Activated naive CD8-positive, alpha-beta T cell treated with anti-CD3 and anti-CD28 coated beads for 36 hours (primary cell): ENCODE measurements at places on chromosomes 1 and 21.

DNA sequence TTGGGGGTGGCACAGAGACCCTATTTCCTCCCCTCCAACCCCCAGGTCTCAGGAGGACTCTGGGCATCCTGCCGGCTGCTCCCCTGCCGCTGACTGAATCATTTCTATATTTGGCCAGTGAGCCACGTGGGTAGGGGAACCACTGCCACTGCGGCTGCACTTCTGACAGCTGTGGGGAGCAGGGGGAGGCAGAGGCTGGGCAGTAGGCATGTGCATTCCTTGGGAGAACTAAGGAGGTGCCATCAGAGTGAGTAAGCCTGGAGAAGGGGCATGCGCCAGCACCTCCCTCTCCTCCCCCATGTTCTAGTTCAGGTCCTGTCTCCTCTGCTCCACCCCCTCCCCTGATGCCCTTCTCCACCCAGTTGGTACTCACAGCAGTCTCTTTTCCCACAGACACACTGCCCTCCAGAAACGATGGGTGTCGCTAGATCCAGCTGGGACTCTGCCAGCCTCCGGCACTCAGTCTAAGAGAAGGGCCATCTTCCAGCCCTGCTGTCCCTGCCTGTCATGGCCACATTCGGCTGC is 12.0 kb downstream of the PPFIA4 start:
- no peak for DNase-seq

GRCh38 chr1:41560931-41561330 is 76.4 kb upstream of the EDN2 start:
- no peak for DNase-seq

- no peak for DNase-seq
Observed at GRCh38 chr1:222911866-222912265, 97.0 kb downstream of the DISP1 start.

GRCh38 chr1:118049981-118050380 is 120.4 kb downstream of the WDR3 start:
- DNase-seq = no peak

DNA sequence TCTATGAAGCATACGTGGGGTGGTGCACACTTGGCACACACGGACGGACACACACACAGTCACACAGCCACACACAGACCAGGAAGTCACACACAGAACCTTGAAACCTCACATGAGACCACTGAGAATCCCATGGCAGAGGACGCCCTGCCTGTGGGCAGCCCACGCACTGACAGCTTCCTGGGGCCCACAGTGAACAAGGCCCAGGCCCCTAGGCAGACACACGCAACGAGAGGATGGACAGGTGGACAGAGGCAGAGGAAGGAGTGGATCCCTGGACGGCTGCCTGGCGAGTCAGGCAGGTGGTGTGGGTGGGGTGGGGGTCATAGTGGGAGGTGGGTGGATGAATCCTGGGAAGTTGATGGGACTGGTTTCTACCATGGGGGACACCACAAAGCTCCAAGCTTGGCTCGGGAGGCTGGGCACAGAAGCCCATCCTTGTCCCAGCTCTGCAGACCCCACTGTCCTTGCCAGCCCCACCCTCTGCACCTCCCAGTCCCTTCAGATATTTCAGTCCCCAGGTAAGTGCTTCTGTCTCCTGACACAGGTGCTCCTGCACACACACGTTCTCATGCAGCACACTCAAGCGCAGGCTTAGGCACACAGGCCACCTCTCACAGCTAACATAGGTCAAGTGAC is 49.1 kb downstream of the WNT9A start:
- DNase-seq = peak; percentile 1

DNA sequence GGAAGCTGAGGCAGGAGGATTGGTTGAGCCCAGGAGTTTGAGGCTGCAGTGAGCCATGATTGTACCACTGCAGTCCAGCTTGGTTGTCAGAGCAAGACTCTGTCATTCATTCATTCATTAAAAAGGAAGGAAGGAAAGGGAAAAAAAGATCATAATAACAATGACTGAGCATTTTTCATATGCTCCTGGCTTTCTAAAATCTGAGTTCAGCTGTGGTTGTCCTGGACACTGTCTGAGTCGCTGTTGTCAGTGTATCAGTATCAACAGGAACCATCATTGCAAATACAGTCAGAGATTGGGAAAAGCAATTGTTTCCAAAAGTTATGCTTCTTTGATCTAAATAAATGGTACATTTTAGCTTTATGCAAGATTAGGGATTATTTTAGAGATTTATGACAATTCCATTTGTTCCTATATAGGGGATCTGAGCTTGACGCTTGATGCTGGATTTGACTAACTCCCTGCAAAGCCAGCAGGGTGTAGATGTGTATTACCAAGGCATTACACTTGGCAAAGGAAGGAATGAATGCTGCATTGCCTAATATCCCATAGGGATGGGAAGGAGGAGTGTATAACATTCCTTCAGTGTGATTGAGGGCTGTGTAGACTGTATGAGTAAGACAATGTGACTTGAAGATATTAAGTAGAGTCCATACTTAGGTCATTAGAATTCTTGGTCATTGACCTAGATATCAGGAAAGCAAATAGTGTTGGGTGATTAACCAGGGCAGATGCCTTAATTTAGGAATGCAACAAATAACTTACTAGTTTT is 100.2 kb downstream of the DISP1 start:
- no peak for DNase-seq

DNA sequence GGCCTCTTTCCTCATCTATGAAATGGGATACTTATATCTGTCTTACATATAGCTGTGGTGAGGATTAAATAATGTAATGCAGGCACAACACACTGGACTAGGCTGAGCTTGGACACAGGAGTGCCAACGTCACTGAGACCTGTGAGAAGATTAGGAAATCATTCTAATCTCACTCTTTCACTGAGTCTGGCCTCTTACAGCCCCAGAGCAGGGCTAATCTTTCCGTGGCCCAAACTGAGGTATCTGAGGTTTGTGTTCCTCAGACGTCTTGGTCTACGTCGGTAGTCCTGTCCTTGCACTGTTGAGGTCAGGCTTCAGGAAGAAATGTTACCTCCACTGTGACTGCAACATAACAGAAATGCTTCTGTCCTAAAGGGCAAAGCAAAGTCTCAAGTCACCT is 22.6 kb upstream of the A3GALT2 start:
- no peak for DNase-seq

DNA sequence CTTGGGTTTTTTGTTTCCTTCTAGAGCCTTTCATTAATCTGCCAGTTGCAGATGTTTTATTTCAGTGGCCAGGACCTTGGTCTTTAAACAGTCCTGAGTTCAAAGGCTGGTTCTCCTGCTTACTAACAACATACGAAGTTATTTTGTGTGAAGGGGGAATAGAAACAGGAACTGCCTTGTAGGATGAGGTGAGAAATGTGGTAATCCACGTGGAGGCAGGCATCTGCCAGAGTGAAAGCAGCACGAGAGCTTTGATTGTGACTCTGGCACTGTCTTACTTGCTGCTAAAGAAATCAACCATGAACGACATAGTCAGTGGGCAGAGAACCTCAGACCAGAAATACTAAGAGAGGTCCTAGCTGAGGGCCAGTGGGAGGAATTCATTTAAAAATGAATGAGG is 30.4 kb downstream of the TMEM63A start:
- DNase-seq = peak; percentile 30

- no peak for DNase-seq
Observed at GRCh38 chr1:17270891-17271765, 22.2 kb downstream of the PADI3 start.

DNA sequence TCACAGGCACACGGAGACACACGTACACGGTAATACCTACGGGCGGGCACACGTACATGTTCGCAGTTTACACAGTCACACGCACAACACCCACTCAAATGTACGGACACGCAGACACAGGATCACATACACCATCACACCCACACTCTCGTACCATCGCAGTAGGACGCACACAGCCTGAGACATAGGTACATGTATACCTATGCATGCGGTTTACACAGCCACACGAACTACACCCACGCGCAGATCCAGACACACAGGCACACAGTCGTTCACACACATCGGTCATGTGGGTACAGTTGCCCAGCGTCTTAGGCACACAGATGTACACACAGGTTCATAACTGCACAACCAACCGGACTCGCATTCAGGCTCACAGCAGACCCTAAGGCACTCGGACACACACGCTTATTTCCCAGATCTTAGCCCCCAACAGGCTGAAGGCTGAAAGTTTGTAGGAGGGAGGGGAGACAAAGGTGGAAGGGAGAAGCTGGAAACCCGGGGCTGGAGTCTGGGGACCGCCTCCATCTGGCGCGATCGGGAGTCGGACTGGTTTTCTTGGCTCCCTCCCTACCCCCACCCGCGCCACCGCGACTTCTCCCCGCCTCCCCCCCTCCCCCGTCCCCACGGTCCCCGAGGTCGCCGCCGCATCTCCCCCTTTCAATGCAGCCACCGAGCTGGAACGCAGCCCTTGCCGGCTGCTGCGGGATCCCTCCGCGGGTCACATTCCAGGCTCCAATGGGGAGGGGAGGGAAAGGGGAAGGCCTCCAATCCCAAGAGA is 51.9 kb upstream of the SYNC start:
- peak; percentile 51 for DNase-seq

DNA sequence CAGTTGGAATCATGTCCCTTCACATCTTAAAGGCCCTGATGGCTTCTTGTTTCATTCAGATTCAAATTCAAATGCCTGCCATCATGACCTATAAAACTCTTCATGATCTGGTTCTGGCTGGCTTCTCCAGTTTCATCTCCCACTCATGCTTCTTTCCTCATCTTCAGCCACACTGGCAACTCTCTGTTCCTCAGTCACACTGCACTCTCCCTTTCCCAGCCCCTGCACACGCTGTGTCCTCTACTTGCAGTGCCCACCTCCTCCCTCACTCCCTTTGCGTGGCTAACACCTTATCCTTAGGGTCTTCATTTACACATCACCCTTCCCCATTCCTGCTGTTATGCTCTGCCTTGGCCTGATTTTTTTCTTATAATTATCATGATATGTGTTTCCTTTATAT is 120.6 kb upstream of the LMO4 start:
- DNase-seq = no peak

DNA sequence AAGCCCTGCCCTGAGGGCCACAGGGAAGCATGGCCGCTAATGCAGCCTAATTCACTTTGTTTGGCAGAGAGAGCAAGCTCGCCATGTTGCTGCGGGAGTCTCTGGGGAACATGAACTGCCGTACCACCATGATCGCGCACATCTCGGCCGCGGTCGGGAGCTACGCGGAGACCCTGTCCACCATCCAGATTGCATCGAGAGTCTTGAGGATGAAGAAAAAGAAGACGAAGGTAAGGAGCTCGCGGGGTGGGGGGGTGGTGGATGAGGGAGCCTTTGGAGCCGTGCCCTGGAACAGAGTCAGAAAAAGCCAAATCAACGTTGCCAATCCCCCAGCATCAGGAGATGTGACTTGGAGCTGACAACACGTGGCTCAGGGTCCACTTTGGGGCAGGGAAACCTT is 529.4 kb downstream of the KIF26B start:
- DNase-seq = no peak

- DNase-seq = no peak
Observed at GRCh38 chr1:172627702-172628101, 31.2 kb upstream of the FASLG start.

DNA sequence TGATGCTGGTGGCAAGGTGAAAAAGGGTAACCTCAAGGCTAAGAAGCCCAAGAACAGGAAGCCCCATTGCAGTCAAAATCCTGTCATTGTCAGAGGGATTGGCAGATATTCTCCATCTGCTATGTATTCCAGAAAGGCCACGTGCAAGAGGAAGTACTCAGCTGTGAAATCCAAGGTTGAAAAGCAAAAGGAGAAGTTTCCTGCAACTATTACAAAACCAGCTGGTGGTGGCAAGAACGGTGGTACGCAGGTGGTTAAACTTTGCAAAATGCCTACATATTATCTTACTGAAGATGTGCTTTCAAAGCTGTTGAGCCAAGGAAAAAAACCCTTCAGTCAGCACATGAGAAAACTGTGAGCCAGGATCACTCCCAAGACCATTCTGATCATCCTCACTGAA is 13.7 kb upstream of the VPS45 start:
- no peak for DNase-seq

DNA sequence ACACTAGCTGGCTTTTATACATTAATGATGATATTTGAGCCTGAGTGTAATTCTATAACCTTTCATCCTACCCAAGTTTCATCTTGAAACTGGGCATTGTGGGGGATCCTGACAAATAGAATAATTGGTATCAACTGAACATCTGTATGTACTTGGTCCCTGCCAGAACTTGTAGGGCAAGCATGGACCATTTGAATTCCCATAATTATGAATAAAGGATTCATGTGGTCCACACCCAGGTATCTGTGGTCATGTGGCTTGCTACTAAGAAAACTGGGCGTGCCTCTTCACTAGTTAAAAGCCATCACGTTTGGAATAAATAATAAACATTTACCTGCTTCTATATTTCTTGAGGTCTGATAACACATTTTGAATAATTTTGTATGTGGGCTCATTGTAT is 20.6 kb upstream of the VTCN1 start:
- no peak for DNase-seq

GRCh38 chr1:175332515-175332914 is 139.9 kb upstream of the KIAA0040 start:
- no peak for DNase-seq

GRCh38 chr1:975896-976683 is 5.8 kb downstream of the PERM1 start:
- peak; percentile 53 for DNase-seq

- no peak for DNase-seq
Observed at GRCh38 chr21:14550135-14550534, 4.0 kb upstream of the SAMSN1 start.

- DNase-seq = no peak
Observed at GRCh38 chr1:82485591-82486369, 685.0 kb downstream of the ADGRL2 start.

- no peak for DNase-seq
Observed at GRCh38 chr1:4152266-4152665, 252.2 kb upstream of the C1orf174 start.

GRCh38 chr1:175530183-175530582 is 213.2 kb downstream of the TNR start:
- no peak for DNase-seq

DNA sequence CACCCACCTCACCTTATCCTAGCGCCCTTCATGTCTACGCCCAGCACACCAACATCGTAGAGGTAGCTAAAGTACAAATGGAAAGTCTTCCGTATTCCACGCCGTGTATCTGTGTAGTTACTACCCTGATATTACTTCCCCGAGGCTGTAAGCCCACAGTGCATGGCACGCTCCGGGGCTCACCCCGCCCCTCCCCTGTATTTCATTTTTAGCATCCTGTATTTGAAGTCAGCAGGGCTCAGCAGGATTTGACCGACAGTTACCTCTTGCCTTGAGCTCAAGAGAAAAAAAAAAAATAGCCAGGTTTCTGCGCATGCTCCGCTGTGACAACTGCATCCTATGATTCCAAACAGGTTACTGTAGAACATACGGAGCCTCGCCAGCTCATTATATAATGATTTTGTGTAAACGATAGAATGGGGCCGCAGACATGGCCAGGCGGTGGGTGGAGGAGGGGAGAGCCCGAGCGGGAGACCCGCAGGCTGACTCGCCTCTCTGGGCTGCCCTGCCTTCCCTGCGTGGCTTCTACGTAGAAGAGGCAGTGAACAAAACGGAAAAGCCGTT is 1.3 kb downstream of the ABCG1 start:
- DNase-seq = peak; percentile 69
